ENCODE measurements at places on chromosomes 2 and 18.

- no peak for DNase-seq
These were observed 41.6 kb downstream of the TOGARAM2 start for GRCh38 chr2:29022679-29023078.

DNA sequence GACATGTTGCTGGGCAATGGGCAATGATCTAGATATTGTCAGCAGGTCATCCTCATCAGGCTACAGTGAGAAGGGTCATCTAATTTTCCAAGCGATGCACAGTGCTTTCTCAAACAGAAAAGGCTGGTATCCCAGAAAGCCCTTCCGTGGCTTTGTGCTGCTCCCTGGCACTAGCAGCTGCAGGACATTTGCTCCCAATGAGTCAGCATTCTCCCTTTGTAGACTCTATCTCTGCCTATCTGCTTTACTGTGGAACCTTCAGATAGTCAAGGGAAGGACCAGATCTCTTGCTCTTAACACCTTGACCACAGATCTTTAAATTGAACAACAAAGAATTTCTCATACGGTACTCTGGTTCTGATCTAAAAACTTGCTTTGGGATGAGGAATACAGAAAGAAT is 101.4 kb downstream of the CDH2 start:
- DNase-seq = no peak

DNA sequence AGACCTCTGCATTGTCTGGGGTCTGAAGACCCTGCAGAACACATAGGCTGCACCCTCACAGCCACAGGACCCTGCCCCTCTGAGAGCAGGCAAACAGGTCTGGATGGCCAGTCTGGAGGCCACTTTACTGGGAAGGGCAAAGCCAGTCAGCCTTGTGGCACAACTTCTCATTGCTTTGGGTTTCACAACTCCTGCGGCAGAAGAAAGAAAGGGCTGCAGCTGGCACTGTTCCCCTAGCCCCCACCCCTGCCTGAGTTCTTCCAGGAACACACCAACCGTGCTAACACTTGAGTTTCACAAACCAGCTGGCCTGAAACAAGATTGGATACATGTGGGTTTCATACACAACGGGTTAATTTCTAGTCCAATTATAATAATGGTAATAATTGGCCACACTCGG is 276.5 kb upstream of the MGAT5 start:
- no peak for DNase-seq

- DNase-seq = no peak
These were observed at the start of gene DSC2 for GRCh38 chr18:31102025-31102684. DSC2 (minus strand) TSS chr18:31102421; CDS start chr18:31101971, 450 bp downstream.

GRCh38 chr2:127065940-127066318 is 41.0 kb downstream of the BIN1 start:
- DNase-seq = no peak

DNA sequence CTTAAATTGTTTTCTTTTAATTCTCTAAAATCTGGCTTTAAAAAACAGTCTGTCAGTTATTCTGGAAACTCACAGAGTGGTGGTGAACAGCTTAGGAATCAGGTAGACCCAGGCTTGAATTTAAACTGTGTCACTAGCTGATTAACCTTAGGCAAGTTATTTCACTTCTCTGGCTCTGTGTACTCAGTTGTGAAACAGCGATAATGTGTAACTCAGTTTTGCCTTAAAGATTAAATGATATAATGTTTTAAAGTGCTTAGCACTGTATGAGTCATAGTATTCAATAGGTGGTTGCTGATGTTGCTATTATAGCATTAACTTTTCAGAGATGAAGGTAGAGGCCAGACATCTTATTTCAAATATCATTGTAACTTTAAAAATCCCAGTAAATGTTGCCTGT is 40.7 kb downstream of the PKP4 start:
- DNase-seq = no peak

- DNase-seq = no peak
These were observed 152.3 kb downstream of the DTNB start for GRCh38 chr2:25521126-25521525.

DNA sequence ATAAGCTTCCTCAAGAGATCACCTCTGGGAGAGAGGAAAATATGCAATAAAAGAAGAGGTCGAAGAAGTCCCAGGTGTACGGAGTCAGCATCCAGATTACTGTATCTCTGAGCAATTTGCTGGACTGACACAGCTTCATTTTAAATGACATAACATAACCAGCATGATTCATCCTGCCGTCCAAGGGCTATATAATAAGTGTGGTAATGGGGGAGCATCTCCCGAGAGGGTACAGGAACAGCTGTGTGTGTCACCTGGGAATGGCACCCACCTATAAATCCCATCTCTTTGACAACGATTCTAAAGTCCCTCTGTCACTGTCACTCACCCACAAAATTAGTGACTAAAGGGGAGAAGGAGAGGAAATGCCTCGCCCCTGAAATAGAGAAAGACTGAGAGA is 19.3 kb upstream of the FZD7 start:
- DNase-seq = no peak

- DNase-seq = no peak
These were observed 41.8 kb downstream of the LDLRAD4 start for GRCh38 chr18:13260197-13260934.

- no peak for DNase-seq
These were observed 308.0 kb upstream of the LYPD1 start for GRCh38 chr2:132977812-132978529.

- no peak for DNase-seq
These were observed 411.6 kb downstream of the RND3 start for GRCh38 chr2:150075831-150076230.

DNA sequence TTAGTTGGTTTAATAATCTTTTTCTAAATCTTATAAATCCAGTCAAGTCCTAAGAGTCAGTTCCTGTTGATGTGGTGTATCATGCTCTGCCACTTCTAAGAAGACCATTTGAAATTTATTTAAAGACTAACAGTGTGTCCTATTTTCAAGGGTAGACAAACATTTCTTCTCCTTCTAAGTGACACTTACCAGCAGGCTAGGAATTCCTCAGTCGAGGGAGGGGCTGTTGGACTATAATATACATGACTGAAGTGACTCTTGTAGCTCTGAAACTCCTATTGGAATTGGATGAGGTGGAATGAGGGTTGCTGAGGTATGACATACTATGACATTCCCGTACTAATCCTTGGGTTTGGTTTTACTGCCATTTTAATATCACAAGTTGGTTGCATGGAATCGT is 30.6 kb downstream of the ITGB6 start:
- DNase-seq = no peak

DNA sequence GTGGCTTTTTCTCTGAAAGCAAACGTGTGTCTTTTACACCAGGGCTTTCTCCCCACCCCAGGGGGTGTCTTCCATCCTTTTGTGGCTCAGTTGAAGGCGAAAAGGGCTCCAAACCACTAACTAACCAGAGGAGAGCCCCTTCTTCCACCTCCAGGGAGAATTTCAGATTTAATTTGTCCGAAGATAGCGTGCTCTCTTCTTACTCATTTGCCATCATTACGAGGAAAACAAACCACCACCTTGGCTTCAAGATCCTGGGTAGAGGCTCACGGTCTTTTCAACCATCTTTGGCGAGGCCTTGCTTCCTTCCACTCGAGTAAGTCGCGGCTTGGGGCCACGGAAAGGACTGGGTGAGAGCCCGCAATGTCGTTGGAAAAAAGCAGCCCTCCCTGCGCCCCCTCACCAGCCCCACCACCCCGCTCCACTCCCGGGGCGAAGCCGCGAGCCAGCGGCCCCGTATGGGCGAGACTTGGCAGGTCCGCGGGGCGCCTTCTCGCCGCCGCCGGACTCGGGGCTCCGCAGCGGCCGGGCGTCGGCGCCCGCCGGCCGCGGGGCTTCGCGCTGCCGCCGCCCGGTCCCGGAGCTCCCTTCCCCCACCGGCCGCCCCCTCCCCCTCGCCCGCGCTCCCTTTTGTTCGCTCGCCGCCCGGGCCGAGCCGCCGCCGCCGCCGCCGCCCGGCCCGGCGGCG is 1.7 kb upstream of the ZNF532 start:
- no peak for DNase-seq

All from stimulated activated CD4-positive, alpha-beta T cell treated with anti-CD3 and anti-CD28 coated beads, Interleukin-15, amount 100 ng/mL, for 48 hours (primary cell).